Keratinocyte (primary cell): ENCODE measurements at places on chromosomes 16 and 17.

DNA sequence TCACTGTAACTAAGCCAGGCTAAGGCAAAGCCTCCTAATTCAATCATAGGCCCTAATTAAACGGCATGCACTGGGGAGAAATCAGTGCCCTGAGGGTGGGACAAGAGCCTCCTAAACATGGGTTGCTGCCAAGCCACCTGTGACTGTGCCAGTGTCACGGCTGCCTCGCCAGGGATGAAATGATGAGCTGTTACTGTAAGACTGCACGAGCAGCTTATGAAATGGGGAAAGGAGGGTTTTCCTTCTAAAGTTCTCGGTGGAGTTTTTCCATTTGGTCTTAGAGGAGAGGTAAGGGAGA is 12.7 kb downstream of the TMEM11 start:
- no peak for DNase-seq

DNA sequence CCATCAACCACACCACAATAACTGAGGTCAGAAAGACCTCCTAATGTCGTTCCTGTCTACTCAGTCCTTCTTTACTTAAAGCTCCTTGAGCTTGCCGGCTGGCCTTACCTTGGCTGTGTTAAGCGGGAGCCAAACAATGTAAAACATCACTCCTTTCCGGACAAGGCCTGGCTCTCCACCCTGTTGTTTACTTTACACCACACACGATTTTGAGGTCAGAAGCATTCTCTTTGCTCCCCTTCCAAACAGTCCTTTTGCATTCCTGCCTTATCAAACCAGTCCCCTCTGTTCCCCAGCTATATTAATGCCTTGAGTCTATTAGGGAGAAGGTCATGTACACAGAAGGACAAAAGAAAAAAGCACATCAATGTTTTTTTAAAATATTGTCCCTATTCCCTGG is 19.3 kb upstream of the SHISA6 start:
- no peak for DNase-seq

- no peak for DNase-seq
Measured at GRCh38 chr17:70945386-70945785, 776.1 kb downstream of the KCNJ2 start.

DNA sequence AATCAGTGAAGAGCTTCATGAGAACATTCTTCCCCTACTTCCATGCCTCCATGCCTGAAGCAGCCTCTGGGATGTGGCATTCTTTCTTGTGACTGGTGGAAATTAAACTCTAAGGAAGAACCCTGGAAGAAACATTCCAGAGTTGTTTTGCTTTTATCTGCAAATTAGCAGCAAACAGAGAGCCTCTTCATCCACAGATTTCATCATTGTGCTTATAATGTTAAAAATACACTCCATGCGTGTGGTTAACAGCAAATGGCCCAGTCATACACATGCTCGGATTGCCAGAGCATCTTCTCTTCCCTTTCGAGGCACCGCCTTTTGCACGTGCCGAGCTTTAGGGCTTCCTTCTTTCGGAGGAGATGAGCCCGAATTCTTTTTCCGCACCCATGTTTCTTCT is 411.3 kb downstream of the SNX29 start:
- no peak for DNase-seq
